ENCODE measurements at places on chromosomes 11 and 22.

- no peaks in the 10 kb centered on the region for H3K27me3 ChIP-seq
- peaks cover 100% of the 10 kb centered on the region for H3K36me3 ChIP-seq
- peak overlapping the region; percentile 83 for H3K4me3 ChIP-seq
- peaks cover 88% of the 10 kb centered on the region for H3K4me1 ChIP-seq
Measured at GRCh38 chr11:128471138-128471661, 116.2 kb downstream of the ETS1 start.

DNA sequence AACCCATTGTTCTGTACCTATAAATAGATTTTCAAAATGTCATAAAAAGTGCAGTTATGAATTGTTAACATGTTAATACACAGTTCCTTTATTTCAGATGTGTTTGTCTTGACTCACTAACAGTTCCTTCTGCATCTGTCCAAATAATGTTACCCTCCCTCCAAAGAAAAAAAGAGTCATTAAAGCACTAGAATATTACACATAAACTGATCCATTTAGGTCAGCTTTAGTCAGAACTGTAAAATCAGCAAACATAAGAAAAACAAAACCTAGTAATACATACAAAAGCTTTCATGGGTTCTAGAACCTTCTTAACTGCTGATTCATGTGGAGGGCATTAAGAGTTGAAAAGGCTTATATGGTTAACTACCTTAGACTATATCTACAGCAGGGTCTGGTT lies 65.4 kb downstream of the SESN3 start:
- H3K36me3 ChIP-seq: no peaks in the 10 kb centered on the region
- DNase-seq: no peak
- no peaks in the 10 kb centered on the region for H3K4me1 ChIP-seq
- no peaks in the 10 kb centered on the region for H3K27me3 ChIP-seq
- H3K4me3 ChIP-seq: no peak overlapping the region
- H3K27ac ChIP-seq: no peak overlapping the region

- H3K4me3 ChIP-seq: no peak overlapping the region
- peaks cover 4% of the 10 kb centered on the region for H3K4me1 ChIP-seq
- H3K27ac ChIP-seq: no peak overlapping the region
- no peaks in the 10 kb centered on the region for H3K36me3 ChIP-seq
Measured at GRCh38 chr11:64088162-64089026, 52.7 kb downstream of the FLRT1 start.

DNA sequence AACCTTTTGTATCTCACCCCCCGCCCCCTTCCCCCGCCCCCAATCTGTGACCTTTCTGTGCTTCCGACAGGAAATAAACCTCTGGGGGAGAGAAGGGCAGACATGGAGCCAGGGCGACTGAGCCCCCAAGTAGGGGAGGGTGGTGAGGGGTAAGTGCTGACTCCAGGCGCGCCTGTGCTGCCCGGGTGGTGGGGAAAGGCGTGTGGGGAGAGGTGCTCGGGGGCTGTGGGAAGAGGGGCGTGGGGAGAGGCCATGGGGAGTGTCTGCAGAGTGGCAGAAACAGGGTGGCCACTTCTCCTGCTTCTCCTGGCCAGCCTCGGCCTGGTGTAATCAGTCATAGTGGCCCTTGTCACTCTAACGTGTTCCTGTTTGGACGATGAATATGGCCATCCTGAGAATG lies 8.0 kb downstream of the SLC16A8 start:
- H3K27ac ChIP-seq: no peak overlapping the region
- peaks cover 7% of the 10 kb centered on the region for H3K36me3 ChIP-seq
- no peak overlapping the region for H3K4me3 ChIP-seq
- DNase-seq: no peak
- H3K4me1 ChIP-seq: no peaks in the 10 kb centered on the region

All from effector memory CD8-positive, alpha-beta T cell (primary cell).